ENCODE measurements at places on chromosomes 12 and 14.

- DNase-seq: no peak
These were observed 64.7 kb upstream of the CISTR start for GRCh38 chr12:53816360-53817020.

- DNase-seq: no peak
These were observed 325.4 kb upstream of the SFSWAP start for GRCh38 chr12:131385313-131386166.

GRCh38 chr12:98127336-98127679 is 388.1 kb upstream of the TMPO start:
- DNase-seq: no peak

DNA sequence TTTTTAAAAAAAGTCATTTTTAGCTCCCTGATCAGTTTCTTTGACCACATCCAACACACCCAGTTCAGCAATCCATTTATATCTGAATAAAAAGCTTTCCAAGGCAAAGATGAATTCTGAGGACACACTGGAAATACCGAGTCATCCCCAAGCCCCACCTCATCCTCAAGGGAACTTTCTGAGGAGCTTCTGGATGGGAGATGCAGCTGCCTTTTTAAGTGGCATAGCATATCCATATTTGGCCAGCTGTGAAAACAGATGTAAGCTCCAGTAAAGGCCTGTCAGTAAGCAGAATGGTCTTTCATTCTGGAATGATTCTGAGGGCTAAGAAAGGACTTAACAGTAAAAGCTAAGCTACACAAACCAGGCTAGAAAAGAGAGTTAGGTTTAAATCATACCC is 18.4 kb downstream of the ZFYVE1 start:
- DNase-seq: no peak
